ENCODE measurements at places on chromosomes 1 and 21. TPM values are rescaled to one million over a fixed set of nuclear protein-coding genes. Genes with fewer than 3 reads are reported as not detected.

SAMD13 gene
- polyA plus RNA-seq: 5.6 TPM

DNA sequence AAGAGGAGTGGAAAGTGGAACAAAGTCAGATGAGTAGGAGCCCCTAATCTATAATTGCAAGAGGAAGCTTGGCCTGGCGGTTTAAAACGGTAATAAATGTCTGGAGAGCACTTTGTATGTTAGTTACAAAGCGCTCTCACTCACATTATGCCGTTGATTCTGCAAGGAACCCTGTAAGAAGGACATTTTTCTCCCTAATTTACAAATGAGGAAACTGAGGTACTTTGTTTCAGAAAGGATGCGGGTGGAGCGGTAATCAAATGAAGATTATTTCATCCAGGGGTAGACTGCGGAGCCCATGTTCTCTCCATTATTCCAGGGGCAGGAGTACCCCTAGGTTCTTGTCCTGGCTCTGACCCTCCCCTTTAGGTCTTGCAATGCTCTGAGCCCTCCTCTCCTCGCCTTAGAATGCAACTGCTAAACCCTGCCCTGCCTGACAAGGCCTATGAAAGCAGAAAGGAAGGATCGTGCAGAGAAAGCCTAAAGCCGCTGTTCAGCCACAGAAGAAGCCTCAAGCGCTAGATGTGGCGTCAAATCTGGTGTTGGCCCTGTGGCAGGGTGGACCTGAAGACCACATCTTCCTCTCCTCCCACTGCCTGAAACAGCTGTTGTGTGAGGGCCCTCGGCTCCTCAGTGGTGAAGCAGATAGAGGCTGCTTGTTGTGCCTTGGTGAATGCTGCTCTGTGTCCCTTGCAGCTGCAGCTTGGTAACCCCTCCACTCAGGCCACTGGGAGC is 588 bp upstream of the PACC1 start:
- no peak for DNase-seq

DNA sequence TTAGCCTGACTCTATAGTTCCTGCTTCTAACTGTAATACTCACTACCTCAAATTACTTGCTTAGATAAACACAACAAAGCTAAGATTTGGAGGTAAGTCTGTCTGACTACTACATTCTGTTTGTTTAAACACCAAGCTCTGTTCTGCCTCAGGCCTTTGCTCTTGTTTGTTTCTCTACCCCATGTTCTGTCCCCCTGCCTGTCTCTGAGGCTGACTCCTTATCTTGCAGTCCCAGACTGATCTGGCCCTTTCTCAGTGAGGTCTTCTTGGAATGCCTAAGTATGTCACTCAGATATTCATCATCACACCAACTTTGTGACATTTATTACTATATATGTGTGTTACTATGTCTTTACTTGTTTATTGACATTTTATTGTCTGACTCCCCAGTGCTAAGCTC is 425.5 kb downstream of the LMO4 start:
- DNase-seq: no peak

DNA sequence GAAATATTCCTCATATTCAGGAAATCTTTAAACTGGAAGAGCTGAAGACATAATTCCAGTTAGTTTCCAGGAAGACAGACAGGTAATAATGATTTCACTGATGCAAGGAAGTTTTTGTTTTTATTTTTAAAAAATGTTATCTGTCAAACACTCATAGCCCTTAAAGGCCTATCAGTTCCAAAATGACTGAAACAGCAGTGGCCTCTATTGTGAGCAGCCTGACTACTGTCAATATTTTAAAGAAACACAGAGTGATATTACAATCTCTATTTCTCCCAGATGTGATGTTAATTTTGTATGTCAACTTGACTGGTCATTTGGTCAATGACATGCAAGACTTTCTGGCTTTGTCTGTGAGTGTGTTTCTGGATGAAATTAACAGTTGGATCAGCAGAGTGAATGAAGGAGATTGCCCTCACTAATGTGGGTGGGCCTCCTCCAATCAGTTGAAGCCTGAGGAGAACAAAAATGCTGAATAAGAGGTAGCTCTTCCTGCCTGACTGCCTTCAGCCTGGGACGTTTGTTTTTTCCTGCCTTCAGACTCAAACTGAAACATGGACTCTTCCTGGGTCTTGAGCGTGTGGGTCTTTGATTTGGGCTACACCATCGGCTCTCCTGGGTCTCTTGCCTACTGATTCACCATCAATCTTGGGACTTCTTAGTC is 31.3 kb upstream of the SLC30A10 start:
- DNase-seq: no peak

GRCh38 chr1:920010-920409 is 3.7 kb upstream of the SAMD11 start:
- no peak for DNase-seq

- no peak for DNase-seq
These were observed 117.6 kb downstream of the PTGER3 start for GRCh38 chr1:70930062-70930461.

DNA sequence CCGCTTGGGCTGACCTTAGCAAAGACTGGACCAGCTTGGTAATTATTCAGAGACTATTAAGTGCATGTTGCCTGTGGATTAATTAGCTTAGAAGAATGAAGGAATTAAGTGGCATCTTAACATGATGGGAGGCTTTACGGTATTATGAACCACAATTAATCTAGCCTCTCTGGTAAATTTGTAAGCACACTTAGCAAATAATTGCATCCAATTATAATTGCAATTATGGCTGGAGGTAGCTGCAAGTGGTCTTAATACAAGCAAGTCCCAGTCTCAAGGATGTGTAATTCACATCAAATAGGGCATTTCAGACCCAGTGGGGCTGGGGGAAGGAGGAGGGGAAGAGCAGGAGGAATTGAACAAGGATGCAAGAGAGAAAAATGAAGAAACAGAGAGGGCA is 151.6 kb downstream of the CNIH3 start:
- no peak for DNase-seq

DNA sequence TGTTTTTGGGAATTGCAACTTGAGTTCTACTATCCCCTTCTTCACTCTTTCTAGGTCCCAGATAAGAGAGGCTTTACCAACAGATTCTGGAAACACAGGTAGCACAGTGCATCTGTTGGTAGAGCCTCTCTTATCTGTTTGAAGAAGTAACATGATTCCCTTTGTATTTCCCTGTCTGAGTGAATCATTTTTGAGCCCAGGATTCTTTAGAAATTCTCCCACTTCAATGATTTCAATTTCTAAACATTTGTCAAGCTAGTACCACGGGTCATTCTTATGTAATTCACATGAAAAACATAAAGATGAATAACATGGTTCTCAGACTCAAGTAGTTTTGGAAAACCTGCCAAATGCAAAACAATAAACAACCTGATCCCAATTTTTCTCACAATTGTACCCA is 72.0 kb upstream of the DUSP10 start:
- no peak for DNase-seq
